ENCODE measurements at places on chromosomes 2 and 18.

- no peak for DNase-seq
Observed at GRCh38 chr2:17101596-17101995, 416.6 kb downstream of the RAD51AP2 start.

DNA sequence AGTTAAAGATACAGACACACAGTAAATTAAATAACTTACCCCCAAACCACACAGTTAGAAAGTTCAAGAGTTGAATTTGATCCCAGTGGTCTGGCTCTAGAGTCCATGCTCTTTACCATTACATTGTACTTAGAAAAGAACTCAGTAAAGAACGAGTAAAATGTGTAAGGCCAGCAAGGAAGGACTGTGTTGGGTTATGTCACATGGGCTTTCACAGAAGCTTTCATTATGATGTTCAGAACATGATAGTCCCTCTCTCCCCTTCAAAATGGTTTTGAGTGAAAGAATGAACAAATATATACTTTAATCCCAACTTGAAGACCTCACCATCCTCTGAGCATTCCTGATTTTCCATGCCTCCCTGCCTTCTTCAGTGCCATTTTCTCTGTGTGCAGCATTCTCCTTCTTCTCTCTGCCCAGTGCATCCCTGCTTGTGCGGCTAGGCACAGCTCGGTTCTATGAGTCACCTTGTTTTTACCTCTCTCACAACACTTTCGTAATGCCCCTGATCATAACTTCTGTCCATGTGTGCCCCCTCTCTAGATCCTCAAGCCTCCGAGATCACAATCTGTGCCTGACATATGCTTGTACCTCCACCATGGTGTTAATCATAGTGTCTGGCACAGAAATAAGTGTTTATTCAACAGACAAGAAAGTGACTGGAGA, 22.0 kb downstream of the RASGRP3 start:
- no peak for DNase-seq

DNA sequence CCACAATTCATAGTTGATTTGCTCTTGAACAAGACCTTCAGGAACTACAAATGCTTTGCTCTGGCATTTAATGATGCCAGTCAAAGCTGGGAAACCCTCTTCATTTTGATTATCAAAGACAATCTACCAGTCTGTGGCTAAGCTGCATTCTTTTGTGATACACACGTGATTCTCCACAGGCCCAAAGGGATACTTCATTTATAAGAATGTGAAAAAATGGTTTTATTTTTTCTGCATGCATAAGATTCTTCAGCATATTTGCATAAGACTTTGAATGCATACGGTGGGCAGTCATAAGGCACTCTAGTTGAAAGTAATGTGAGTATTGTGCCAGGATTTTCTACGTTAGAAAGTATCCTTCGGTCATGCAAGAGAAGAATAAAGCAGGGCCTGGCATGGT, 33.0 kb upstream of the ARL5A start:
- no peak for DNase-seq

DNA sequence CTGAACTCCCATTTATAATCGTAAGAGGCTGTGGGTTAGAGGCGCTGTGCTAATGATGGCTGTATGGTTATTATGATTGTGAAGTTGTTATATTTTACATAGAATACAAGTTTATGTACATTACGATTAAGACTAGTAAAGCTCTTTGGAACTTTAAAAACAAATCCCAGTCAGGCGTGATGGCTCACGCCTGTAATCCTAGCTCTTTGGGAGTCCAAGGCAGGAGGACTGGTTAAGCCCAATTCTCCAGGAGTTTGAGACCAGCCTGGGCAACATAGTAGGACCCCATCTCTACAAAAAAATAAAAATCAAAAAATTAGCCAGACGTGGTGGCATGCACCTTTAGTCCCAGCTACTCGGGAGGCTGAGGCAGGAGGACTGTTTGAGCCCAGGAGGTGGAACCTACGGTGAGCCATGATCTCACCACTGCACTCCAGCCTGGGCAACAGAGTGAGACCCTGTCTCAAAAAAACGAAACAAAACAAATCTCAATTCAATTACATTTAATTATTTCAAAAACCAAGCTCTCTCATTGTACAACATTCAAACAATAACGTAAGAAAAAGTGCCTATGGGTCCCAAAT, 23.9 kb upstream of the KCMF1 start:
- DNase-seq: no peak

GRCh38 chr2:112198780-112199179, 56.1 kb downstream of the ZC3H8 start:
- DNase-seq: no peak

DNA sequence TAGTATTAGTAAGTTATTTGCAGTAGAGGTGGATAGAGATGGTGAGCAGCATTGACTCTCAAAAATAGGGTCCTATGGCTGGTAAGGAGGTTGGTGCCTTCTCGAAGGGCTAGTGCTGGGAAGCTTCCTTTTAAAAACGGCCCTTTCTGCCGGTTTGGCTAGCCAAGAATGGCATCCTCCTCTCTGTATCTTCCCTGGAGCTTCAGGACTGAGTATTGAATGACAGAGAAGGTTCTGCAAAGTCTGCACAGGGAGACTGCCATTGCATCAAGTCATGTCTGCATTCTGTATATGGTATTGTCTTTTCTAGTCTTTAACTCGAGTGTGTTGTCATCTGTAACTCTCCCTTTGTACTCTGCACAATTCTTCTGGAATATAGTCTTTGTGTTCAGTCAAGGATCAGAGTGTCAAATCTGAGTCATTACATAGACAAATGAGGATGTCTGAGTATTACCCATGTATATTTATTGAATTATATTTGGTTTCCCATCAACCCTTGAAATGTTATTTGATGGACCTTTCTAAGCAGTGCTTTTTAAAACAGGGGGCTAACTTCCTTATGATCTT, 1.1 kb downstream of the LDLRAD4 start:
- DNase-seq: no peak

DNA sequence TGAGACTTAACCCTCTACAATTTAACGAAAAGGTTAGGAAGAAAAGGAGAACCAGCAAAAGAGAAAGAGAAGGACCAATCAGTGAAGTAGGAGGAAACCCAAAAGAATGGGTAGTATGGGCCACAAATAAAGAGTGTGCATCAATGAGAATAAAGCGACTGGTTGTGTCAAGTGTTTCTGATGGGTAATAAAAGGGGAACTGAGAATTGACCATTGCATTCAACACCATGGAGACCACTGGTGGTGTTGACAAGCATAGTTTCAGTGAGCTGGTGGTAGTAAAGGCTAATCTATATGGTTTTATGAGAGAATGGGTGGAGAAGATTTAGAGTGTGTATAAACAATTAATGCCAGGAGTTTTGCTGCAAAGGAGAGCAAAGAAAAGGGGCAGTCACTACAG, 75.4 kb downstream of the CSRNP3 start:
- DNase-seq: no peak

DNA sequence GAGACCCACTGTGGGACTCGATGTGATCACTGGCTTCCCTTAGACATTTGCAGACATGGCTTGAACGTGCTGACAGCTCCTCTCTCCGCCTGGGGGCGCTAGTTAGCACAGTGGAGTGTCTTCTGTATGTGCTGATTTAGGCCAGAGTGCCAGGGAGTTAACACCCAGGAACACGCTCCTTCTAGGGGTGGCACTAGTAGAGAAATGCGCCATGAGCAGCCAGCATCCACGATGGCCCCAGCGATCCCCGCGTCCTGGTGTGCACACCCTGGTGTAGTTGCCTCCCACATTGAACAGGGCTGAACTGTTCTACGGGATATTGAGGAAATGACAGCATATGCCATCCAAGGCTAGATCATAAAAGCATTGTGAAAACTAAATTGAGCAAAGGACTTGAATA, 11.4 kb upstream of the NMUR1 start:
- no peak for DNase-seq

DNA sequence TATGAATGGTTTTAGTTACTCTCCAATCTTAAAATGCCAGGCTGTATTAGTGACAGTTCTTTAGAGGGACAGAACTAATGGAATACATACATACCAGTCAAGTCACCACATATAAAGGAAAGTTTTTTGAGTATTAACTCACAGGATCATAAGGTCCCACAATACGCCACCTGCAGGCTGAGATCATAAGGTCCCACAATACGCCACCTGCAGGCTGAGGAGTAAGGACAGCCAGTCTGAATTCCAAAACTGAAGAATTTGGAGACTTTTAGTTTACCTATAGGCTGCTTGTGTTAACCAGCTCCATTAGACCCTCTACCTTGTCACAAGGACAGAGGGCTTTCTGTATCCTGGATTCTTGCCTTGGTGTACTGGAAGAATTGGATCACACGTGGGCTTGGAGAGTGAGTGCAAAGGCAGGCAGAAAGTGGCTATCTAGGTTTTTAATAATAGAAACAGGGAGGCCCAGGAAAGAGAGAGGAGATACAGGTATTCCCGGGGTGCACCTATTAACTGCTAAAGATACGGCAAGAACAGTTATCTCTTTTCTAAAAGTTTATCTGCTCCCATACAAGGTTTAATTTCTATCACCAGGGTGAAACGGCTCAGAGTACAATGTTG, 234.9 kb upstream of the CYRIA start:
- peak; percentile 36 for DNase-seq

DNA sequence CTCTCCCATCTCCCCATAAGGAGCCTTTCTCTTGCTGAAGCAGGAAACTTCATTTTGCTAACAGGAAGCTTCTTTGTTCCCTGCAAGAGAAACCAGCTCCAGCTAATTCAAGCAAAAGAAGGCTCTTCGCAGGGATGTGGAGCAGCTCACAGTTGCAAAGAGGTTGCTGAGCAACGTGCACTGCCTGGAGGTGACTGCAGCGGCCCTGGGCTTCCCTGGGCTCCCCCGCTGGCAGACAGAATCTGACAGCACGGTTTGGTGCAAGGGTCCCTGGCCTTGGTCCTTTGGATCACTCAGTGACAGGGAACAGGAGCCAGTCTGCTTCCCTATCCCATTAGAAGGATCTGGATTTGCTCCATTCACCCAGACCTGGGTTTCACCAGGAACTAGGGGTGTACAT, 25.8 kb downstream of the GPR55 start:
- DNase-seq: no peak

GRCh38 chr2:194826241-194826640, 830.8 kb upstream of the SLC39A10 start:
- DNase-seq: no peak

GRCh38 chr18:49658823-49659404, 97.1 kb downstream of the LIPG start:
- DNase-seq: no peak

DNA sequence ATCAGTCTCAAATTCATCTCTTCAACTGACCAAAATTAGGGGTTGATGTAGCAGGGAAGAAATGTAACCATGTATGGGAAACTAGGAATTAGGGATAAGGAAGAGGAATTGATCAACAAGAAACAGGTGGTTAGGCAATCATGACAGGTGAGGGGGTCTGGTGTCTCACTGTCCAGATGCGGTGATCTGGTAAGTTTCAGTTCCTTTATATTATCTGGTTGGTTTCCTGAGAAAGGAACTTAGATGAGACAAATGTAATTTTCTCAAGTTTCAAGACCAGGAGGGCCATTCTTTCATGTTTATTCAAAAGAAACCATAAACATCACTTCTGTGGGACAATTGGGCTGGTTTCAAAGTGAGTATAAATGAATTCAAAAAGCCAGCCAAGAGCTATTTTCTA, 306.2 kb upstream of the KCNJ3 start:
- no peak for DNase-seq

DNA sequence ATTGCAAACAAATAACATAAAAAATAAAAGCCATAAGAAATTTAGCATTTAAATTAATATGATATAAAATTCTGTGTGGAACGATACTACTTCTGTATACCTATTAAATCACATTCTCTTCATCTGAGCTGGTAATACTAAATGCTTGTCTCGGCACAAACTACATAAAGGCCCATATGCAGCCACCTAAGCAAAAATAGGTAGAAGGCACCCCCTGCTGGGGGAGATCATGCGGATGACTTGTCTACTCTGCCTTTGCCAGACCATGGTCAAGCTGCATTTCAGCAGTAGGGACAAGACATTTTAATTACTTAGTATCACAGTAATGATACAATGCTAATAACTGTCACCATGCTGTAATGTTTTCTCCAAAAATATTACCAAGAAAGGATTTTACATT, 108.0 kb downstream of the CDH19 start:
- peak; percentile 39 for DNase-seq

Measured in SW480 (cell line).